NCI-H1092 (cell line): ENCODE measurements at places on chromosomes 5 and 9.
A peak's percentile ranks its signal among the peaks of the same experiment; 100 is the strongest.

DNA sequence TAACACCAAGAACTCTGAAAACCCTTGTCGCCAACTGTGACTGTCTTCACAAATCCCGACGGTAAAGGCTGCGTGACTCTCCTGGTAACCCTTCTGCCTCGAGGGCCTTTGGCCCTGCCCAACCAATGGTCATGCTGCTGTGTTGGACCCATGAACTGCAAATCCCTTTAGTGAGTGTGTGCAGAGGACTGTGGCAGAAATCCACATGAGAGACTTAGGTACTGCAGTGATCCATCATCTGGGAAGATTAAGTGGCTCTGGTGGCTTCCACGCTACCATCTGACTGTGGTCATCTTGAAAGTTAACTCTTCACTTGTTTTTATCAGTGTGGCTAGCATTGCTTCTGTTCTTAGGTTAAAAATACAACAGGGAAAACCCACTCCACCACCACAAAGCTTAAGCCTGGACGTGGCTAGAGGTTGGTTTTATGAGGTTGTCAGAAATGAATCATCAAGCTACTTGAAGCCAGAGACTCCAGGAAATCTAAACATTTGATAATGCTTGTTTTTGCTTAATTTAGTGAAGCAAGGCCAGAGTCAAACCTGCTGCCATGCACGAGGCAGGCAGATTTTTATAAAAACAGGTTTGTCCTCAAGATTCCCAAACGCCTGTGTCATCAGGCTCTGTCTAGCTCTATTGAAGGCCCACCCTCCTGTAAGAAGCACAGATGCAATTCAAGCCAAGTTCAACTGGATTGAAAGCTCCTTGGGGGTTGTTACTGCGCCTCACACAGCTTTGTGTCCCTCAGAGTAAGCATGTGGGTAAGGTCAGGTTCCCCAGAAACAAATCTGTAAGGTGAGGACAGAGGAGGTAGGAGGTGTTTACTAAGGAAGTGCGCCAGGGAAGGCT is 52.7 kb upstream of the ERCC6L2 start:
- DNase-seq = no peak

DNA sequence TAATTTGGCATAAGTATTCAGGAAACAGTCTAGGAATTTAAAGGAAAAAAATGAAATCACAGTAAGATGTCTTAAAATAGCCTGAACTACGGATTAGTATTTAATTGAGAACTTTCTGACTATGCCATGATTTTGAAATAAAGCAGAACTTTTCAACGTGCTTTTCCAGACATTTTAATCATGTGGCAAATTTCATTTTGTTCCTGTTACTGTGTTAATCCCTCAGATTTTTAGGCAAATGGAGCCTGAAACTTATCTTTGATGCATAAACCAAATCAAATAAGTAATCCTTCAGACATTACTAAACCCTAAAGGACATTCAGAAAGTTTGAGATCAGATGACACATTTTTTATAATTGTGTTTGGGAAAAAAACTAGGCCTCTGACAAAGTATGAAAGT is 75.7 kb downstream of the FBN2 start:
- no peak for DNase-seq

- DNase-seq = peak; percentile 77
Measured at GRCh38 chr9:134304690-134305089, 21.6 kb upstream of the RXRA start.

DNA sequence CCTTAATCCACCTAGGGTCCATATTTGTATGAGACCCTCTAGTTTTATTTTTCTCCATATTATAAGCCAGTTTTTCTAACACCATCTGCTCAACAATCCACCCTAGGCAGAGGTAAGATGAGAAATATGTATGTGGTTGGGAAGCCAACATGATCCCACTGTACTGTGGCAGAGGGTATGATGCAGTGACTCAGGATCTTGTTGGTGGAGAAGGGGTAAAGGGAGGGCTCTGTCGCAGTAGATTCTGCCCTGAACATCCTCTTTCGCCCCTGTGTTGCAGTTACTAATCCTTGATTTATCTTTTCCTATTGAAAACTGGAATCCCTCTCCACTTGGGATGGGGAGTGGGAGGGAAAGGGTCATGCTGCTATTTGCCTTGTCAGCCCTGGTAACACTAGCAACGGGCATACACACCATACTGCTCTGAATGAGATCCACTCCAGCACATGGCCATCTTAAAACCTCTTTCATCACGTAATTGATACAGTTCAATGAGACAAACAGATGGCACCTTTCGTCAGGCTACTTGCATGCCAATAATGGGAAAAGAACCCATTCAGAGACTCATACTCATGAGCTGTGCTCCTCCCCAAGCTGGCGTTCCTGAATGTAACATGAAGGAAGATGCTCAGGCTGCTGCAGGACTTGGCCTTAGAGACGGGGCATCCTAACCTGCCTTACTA is 63.0 kb downstream of the ADAMTS12 start:
- DNase-seq = no peak

GRCh38 chr5:77186652-77187370 is 23.7 kb upstream of the PDE8B start:
- DNase-seq = no peak

- DNase-seq = no peak
Measured at GRCh38 chr5:128850049-128850448, 115.2 kb upstream of the SLC27A6 start.

- no peak for DNase-seq
Measured at GRCh38 chr5:71734141-71734540, 15.1 kb downstream of the CARTPT start.

- DNase-seq = no peak
Measured at GRCh38 chr9:88425538-88425950, 37.3 kb downstream of the SPIN1 start.

DNA sequence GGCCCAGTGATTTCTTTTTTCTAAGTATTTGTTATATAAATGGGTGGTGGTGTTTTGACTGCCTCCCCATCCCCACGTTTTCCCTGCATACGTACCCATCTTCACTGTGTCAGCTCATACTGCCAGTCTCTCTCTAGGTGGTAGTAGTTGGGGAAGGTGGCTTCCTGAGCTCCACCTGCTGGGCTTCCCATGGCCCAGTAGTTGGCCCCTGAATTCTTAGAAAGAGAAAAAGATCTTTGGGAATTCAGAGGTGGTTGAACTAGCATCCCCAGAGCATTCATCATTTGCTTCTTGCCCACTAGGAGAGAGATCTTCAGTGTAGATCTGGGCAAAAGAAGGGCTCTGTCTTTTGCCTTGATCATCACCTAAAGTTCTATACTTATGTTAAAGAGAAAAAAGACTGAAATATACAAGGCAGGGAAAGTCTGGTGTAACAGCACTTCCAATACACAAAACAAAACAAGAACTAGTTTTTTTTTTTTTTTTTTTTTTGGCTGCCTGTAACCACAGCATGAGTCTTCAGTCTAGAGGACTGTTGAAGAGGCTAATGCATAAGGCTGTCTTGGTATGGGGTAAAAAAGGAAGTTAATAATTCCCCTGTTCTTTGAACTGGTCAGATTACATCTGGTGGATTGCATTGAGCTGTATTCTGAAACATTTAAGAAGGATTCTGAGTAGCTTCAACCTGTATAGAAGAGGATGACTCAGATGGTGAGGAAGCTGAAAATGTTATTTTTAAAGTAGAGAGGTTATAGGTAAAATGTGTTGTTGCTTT is 128.7 kb downstream of the ATG10 start:
- no peak for DNase-seq

DNA sequence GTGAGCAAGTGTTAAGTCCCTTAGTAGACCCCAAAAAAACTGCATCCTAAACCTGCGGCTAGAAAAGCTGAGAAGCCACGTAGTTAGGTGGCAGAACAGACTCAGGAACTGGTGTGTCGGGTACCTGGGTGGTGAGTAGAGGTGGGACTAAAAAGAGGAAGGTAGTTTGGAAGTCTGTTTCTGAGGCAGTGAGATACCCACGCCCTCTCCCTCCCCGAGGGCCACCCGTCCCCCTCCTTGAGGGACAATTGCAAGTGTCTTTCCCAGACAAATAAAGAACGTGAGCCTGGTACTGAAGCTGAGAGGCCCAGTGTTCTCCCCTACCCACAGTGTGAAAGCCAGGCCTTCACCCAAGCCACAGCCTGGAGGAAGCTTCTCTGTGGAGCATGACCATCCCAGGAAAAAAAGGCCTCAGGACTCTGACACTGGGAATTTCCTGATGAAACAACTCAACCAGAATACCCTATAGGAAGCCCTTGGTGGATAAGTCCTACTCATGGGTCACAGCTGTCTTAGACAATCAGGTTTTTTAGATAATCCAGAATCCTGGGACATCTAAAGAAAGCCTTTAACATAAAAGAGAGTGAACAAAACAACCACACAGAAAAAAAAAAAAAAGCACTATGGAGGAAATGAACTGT is 7.0 kb upstream of the CD74 start:
- DNase-seq = no peak

GRCh38 chr5:134507452-134507851 is 18.0 kb upstream of the JADE2 start:
- DNase-seq = no peak

DNA sequence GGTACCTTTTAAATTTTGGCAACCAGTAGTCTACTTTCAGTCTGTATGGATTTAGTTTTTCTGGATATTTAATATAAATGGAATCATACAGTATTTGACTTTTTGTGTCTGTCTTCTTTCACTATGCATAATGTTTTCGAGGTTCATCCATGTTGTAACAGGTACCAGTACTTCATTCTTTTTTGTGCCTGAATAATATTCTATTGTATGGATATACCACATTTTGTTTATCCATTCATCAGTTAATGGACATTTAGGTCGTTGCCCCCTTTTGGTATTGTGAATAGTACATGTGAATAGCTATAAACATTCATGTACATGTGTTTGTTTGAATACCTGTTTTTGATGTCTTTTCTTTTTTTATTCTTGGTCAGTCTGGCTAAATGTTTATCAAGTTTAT is 19.1 kb upstream of the TBCA start:
- DNase-seq = no peak

DNA sequence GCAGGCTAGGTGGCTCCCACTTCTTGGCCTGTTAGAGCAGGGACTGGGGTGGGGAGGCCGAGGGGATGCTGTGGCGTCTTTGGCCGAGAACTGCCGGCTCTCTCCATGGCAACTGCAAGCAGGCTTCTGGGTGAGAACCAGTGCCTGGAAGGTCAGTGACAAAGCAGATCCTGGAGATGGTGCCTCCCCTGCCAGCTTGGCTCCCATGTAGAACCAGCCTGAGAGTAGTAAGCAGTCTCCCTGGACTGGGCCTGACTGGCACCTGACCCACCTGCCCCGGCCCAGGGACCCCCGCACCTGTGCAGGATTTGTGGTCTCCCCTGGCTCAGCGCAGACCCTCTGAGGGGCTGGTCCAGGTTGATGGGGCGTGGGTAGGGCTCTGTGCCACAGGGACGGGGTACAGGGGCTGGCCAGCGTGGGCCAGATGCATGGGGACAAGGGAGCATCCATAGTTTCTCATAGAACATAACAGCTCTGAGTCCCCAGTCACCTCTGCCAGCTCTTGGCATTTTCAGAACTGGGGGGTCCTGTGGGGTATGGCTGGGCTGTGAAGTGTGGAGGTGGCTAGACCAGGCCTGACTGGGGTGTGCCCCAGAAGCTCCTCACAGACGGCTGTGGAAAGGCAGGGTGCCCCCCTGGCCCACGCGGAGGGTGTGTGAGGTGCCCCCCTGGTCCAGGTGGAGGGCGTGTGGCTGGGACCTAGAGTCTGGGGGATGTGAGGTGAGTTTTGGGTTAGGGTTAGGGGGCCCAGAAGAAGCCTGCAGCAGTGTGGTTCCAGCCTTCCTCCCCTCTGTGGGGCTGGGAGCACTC is 22.2 kb downstream of the CACNA1B start:
- DNase-seq = no peak

DNA sequence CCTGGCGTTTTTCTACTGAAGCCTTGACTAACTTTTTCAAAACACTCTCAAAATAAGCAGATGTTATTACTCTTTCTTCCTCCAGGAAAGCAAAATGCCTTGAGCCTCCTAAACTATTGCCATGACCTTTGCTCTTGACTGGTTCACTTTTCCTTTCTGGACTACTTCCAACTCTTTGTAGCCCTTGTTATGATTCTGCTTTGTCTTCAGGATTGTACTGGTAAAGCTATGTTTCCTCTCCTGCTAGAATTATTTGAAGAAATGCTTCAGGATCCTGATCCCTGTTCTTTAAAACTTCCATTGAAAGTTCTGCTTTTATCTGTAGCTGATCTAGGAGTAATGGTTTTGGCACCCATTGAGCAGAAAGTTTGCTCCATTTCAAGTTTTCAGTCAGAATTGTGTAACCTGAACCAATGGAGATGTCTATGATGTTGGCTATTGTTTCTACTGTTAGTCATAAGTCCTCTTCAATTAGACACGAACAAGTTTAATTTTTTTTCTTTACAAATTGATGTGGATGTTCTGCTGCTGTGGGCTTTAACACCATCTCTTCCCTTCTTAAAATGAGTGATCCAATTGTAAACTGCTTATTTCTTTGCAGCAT is 1356.4 kb downstream of the EFNA5 start:
- no peak for DNase-seq

- no peak for DNase-seq
Measured at GRCh38 chr9:99752417-99753109, 69.1 kb upstream of the NR4A3 start.

GRCh38 chr9:110284211-110284844 is 28.0 kb upstream of the TXN start:
- no peak for DNase-seq

DNA sequence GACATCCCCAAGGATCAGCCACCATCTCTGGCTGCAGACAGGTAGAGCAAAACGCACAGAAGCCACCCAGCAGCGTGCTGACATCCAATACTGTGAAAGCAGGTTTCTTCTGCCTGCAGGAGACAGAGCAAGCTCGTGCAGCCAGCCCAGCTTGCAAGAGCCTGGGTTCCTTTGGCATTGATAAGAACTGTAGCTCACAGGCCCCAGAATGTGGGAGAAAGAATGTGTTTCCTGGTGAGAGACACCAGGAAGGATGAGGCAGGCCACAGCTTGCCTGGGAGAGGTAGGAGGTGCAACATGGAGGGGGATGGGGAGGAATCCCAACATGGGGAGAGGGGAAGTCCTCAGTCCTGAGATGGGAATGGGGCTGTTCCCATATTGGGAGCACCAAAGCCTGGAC is 34.0 kb upstream of the ARAP3 start:
- no peak for DNase-seq

- DNase-seq = no peak
Measured at GRCh38 chr5:75706775-75707174, 10.5 kb downstream of the POC5 start.

DNA sequence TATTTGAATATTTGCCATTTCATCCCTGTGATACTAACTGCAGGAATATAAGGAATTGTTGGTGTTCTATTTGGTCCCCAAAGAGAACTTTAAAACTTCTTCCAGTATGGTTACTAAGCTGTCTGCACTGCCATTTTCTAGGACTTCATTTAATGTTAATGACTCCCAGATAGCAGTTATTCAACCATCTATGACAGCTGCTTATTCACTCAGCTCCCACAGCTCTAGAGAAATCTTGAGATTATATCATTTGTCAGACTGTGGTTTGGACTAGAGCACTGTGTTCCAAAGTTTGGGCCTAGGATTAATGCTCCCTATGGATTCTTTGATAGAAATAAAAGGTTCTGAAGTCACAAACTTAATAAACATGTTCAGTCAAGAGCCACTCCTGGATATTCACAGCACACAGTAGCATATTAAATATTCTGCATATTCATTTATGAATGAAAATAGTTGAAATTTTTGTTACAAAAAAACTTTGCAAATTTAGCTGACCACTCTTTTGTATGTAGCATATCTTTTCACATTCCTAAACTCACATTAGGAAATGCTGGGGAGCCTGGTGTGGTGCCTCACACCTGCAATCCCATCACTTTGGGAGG is 173.7 kb downstream of the NFIB start:
- no peak for DNase-seq
